ENCODE measurements at places on chromosomes 4 and X. TPM values are rescaled to one million over a fixed set of nuclear protein-coding genes. Genes with fewer than 3 reads are reported as not detected.
A peak's percentile ranks its signal among the peaks of the same experiment; 100 is the strongest.

- no peaks in the 10 kb centered on the region for H3K36me3 ChIP-seq
- no peaks in the 10 kb centered on the region for H3K4me1 ChIP-seq
- no peak overlapping the region for H3K27ac ChIP-seq
- no peak overlapping the region for H3K4me3 ChIP-seq
- no peak for DNase-seq
Measured at GRCh38 chr4:66585767-66586166, 915.5 kb upstream of the EPHA5 start.

DNA sequence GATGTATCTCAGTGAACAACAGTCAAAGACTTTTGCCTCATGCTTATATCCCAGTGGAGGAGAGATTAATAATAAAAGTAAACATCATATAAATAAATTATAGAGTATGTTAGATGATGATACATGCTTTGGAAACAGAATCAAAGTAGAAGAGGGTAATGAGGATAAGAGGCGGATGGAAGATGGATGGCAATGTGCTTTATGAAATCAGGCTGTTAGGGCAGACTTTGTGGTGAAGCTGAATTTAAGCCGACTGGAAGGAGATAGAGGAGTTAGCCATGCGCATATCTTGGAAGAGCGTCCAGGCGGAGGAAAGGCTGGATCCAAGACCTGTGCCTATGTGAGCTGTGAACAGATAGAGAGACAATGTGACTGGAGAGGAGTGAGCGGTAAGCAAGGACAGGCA lies 74.9 kb upstream of the GUCY1A1 start:
- H3K4me1 ChIP-seq = no peaks in the 10 kb centered on the region
- no peak for DNase-seq
- H3K27ac ChIP-seq = no peak overlapping the region
- no peak overlapping the region for H3K4me3 ChIP-seq
- H3K36me3 ChIP-seq = no peaks in the 10 kb centered on the region

GRCh38 chrX:114675365-114675764 lies 91.5 kb downstream of the HTR2C start:
- H3K36me3 ChIP-seq = no peaks in the 10 kb centered on the region
- H3K27ac ChIP-seq = no peak overlapping the region
- H3K4me1 ChIP-seq = no peaks in the 10 kb centered on the region
- no peaks in the 10 kb centered on the region for H3K27me3 ChIP-seq
- no peak for DNase-seq

- no peak overlapping the region for H3K27ac ChIP-seq
- no peak for DNase-seq
- no peak overlapping the region for H3K4me3 ChIP-seq
- H3K27me3 ChIP-seq = no peaks in the 10 kb centered on the region
- no peaks in the 10 kb centered on the region for H3K4me1 ChIP-seq
Measured at GRCh38 chr4:117588771-117589170, 445.5 kb upstream of the NDST3 start.

DNA sequence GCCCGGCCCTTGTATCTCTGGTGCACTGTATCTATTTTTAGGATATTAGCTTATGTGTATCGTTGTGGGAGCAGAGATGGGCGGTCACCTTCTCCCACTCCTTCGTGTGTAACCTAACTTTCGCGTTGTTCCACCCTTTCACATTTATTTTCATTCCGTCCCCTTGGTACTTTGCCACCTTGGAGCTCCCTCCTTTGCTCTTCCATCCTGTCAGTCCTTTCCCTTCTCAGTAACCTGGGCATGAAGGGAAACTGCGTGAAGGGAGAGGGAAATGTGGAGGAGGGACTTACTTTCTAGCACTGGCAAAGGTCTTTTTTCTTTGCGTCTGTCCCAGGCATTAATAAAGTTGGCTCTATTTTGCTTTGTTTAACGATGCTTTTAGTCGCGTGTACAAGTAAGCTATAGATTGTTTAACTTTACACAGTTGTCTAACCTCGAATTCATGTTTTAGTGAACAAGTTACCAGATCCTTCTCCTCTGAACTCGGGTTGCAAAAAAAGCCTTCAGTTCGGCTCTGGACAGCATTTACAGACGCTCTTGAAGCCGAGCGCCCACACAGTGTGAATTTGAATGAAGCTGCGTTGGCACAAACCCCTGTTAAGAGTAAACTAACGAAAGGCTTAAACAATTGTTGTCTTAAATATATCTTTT lies 3.9 kb downstream of the PCDH10 start:
- no peak overlapping the region for H3K27ac ChIP-seq
- no peaks in the 10 kb centered on the region for H3K27me3 ChIP-seq
- no peaks in the 10 kb centered on the region for H3K36me3 ChIP-seq
- DNase-seq = no peak

GRCh38 chr4:165343353-165344191 lies 16.1 kb downstream of the MSMO1 start:
- H3K36me3 ChIP-seq = peaks cover 11% of the 10 kb centered on the region
- H3K27me3 ChIP-seq = no peaks in the 10 kb centered on the region

GRCh38 chr4:3026540-3026939 lies 47.8 kb downstream of the HTT-AS start:
- peaks cover 3% of the 10 kb centered on the region for H3K4me1 ChIP-seq
- H3K27ac ChIP-seq = no peak overlapping the region
- no peak for DNase-seq
- H3K36me3 ChIP-seq = no peaks in the 10 kb centered on the region

- H3K27me3 ChIP-seq = no peaks in the 10 kb centered on the region
- no peak for DNase-seq
- no peak overlapping the region for H3K27ac ChIP-seq
Measured at GRCh38 chr4:152773953-152774352, 5.6 kb downstream of the TIGD4 start.

- H3K4me3 ChIP-seq = no peak within 1 kb of the TSS
- H3K27me3 ChIP-seq = no peaks in the 10 kb centered on the region
- H3K27ac ChIP-seq = no peak within 1 kb of the TSS
- no peak for DNase-seq
Measured at GRCh38 chrX:50470103-50471031, at the start of gene DGKK. Gene DGKK (minus strand): TSS chrX:50470825. CDS start chrX:50470678, 147 bp downstream.

DNA sequence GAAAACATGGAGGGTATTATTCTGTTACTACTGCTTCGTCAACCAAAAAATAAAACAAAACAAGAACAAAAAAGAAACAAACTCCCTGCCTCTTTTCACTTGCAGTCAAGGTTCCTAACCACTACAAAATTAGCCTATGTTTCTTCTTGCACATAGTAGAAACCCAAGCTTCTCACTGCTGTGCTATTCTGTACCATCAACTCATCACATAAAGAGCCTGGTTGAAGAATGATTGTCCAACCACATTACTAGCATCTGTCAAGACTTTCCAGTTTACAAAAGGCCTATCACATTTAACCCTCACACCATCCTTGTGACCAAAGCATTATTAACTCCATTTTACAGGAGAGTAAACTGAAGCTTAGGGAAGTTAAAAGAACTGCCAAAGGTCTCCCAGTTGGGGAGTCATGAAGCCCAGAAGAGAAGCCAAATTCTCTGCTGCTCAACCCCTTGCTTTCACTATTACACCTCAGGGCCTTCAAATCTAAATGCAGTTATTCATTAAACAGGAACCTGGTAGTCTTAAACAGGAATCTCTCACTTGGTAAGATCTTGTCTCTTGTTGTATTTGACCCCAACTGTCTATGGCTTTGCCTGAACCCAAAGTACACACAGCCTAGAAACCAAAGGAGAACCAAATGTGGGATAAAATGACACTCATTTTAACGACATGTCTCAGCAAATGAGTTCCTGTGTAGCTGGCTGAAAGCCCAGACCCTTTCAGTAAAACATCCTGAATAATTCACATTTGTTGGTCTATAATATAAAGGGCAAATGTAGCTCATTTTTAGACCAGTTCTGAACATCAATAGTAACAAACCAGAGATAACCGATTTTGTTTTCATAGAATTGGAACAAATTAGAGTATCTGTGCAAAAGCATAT lies 8.6 kb downstream of the F9 start:
- no peaks in the 10 kb centered on the region for H3K36me3 ChIP-seq
- no peaks in the 10 kb centered on the region for H3K4me1 ChIP-seq
- no peak overlapping the region for H3K27ac ChIP-seq
- no peak for DNase-seq
- H3K4me3 ChIP-seq = no peak overlapping the region
- no peaks in the 10 kb centered on the region for H3K27me3 ChIP-seq

DNA sequence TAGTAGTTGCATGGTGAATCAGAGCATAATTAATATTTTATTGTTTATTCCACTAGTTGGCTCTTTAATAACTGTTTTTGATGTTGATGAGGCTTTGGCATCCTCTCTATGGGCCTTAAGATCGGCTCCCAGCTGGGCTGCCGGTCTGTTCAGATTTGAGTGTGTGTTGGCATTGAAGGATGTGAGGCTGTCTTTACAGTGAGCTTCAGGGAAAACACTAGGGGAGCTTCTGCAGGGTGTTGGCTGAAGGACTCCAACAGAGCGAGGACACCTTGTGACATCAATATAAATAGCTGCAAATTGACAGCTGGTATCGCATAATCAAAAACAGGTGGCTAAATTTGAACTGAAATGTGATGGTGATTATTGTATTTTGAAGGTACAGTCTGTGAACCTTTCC lies 322.0 kb downstream of the FSTL5 start:
- H3K27ac ChIP-seq = no peak overlapping the region
- DNase-seq = no peak
- no peaks in the 10 kb centered on the region for H3K4me1 ChIP-seq
- H3K36me3 ChIP-seq = no peaks in the 10 kb centered on the region

DNA sequence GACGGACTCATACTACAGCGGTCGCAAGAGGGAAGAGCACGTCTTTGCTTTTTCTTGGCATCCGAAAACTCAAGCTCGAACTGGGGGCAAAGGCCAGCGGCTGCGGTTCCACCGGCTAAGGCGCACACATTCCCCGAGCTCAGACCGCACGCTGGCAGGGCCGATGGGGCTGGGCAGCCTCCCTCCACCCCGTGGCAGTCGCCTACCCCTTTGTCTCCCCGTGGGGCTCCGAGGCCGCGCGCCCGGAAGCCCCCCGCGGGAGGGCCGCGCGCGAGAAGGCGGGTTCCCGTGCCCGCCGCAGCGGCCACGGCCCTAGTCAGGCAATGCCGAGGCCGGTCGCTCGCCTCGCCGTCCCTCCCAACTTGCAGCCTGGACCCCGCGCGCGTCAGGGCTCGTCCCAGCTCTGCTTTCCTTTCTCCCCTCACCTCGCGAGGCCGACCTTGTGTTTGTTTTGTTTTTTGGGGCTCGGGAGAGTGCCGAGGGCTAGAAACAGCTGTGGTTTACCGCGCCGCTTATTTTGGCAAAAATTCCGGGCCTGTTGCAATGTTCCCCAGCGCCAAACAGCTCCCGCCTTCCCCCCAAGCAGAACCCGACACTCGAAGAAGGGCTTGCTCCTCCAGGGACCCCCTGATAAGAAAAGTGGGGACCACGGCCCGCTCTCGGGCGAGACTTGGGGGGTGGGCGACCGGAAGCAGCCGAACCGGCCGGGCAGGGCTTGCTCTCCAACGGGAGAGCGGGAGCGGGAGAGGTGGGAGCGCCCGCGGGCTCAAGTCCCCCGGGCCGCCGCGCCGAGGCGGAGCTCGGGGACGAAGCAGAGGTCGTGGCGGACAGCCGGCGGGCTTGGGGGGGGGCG lies 561 bp upstream of the N4BP2 start:
- H3K4me3 ChIP-seq = peak overlapping the region; percentile 82
- DNase-seq = peak; percentile 44
- peak overlapping the region; percentile 75 for H3K27ac ChIP-seq

GRCh38 chr4:173243917-173244658 lies 75.5 kb downstream of the GALNT7 start:
- DNase-seq = no peak
- H3K27ac ChIP-seq = no peak overlapping the region
- no peaks in the 10 kb centered on the region for H3K27me3 ChIP-seq
- no peaks in the 10 kb centered on the region for H3K36me3 ChIP-seq
- no peak overlapping the region for H3K4me3 ChIP-seq

DNA sequence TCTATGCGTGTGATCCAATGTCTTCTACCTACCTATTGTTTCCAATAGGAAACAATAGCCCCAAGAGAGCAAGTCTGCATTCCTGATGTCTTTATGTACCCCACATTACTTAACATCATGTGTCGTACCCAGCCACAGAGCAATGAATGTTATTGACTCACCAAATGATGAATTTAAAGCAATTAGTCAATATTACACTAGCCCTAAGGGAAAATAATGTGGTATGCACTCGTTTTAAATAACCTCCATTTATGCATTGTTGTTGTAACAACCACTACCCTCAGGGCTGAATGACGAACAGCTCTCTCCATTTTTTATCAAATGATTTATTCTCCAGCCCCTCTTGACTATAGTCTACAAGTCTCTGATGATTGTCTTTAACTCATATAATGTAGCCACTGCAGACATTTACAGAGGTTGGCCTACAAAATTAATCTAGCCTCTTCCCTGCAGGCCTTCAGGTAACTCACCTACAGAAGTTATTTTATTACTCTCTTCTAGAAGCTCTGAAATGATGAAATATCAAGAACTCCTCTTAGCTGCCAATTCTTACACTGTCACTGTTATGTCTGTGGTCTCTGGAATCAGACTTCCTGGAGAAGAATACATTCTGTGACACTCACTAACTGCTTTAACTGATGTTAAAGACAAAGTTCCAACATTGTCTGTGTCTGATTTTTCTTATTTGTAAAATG lies 601.7 kb upstream of the GRIA3 start:
- H3K36me3 ChIP-seq = no peaks in the 10 kb centered on the region
- no peak for DNase-seq
- no peak overlapping the region for H3K4me3 ChIP-seq
- no peaks in the 10 kb centered on the region for H3K4me1 ChIP-seq

DNA sequence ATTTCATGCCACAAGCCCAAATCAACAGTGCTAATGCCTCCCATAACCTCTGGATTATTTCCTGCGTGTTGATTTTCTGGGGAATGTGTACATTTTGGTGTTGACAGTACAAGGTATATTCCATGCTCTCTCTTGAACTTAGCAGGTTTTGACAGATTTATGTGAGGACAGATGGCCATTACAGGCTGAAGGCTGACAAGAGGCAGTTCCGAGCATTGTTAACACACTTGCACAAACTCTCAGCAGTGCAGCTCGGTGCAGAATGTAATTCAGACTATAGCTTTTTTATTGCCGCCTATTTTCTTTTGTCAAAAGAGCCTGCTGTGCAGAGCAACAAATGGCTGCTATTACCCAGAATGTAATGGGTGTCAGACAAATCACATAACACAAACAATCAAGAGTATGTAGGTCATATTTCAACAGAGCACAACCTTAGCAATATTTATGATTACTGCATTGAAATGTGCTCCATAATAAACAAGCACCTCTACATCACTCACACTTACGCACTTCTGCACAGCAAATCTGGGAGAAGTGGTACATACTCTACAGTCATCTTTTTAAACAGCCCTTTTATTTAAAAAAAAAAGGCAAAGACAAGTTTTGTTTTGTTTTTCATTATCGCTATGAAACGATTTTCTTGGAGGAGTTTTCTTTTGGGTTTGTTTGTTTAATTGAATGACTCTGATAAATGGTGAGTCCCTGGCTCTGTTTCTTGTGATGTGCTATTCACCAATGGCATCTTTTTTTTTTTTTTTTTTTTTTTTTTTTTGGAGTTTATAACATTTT lies 71.6 kb downstream of the PPARGC1A start:
- H3K27ac ChIP-seq = no peak overlapping the region
- no peak for DNase-seq
- H3K4me1 ChIP-seq = no peaks in the 10 kb centered on the region
- H3K36me3 ChIP-seq = no peaks in the 10 kb centered on the region

Gene PPEF1
- not detected for total RNA-seq

Gene GPRIN3
- 32.5 TPM for total RNA-seq

Gene GCNA
- 11.4 TPM for total RNA-seq

Measured in CD4-positive, alpha-beta memory T cell (primary cell).